ENCODE measurements at places on chromosomes 2 and 18. TPM values are rescaled to one million over a fixed set of nuclear protein-coding genes. Genes with fewer than 3 reads are reported as not detected.

Gene ZNF396
- 0.67 TPM for total RNA-seq

Gene COLEC12
- total RNA-seq = 14.8 TPM

Gene ANKRD53
- 2.2 TPM for total RNA-seq

Gene ANKRD30B
- total RNA-seq = not detected

Gene SP9
- not detected for total RNA-seq

Gene IL1F10
- total RNA-seq = not detected

Gene PAX8
- 0.17 TPM for total RNA-seq

Gene L3MBTL4
- total RNA-seq = under 0.01 TPM

Data from bronchus fibroblast of lung (primary cell).